ENCODE measurements at places on chromosomes 5 and 9.

DNA sequence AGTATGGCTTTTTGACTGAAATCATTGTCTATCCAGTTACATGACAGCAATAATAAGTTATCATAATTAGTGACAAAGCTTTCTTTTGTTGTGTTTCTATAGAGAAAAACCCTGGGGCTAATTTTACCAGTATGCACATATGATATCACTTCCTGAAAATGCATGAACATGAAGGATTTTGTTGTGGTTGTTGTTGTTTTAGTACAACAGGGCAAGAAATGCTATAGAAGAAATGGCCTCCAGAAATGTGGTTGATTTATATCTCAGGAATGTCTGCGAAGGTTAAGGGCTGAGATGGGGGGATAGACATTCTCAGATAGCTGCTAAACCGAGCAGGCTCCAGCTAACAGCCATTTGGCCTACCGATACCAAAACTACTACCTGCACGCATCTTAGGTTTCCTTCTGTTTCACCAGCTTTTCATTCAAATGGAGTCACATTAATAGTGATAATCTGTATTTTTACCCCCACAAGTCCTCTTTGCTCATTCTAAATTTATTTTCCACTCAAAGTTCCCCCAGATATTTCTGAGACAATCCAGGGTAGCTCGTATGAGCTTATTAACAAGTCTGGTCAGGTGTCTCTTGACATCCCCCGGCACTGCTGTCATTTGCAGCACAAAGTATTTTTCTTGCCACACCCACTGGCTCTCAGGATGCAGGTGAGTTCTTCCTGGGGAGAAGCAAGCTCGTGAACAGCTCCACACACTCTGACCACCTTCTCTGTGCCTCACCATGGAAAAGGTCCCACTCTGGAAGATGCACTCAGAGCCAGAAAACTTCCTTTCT, 232.4 kb upstream of the GAS1 start:
- DNase-seq: no peak

DNA sequence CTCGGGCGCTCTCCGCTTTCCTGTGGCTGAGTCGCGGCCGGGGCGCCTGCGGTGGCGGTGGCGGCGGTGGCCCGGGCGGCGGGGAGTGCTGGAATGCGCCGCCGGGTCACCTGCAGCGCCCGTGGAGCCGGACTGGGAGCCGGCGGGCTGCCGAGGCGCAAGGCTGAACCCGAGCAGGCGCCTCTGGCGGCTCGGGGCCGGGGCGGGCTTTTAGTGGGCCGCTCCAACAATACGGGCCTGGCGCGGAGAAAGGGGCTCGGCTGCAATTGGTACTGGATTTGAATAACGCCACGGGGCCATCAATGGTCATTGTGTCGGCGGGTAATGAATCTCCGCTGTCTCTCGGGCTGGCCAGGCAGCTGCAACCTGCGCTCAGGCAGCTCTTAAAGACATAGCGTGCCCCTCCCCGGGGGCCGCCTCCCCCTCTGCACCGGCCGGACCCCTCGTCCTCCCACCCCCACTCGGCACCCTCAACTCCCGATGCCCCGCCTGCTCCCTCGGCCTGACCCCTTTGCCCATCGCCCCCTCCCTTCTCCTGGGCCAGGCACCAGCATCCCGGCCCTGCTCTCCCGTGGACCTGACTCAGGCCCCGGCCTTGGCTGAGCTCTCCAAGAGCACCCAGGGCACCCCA, 22.1 kb downstream of the URM1 start:
- no peak for DNase-seq

GRCh38 chr5:20033881-20034280, 45.9 kb upstream of the CDH18 start:
- no peak for DNase-seq

GRCh38 chr9:86605303-86605702, 251.1 kb upstream of the TUT7 start:
- peak; percentile 79 for DNase-seq

GRCh38 chr5:31285025-31285424, 91.5 kb downstream of the CDH6 start:
- DNase-seq: no peak

DNA sequence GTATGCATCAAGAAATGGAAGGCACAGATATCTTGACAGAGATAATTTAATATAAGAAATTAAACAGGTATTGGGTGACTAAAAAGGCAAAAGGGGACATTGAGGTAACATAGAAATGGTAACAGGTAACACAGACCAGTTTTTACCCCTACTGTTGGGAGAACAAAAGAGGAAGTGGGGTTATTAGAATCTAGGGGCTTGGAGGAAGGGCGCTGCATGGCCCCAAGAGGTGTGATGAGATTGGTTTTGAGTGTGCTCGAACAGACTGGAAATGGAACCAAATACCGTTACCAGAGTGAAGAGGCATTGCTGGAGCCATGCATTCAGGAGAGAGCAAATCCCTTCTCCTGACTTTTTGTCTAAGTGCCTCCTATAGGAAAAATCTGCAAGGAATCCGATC, 193.9 kb downstream of the ALDH1A1 start:
- DNase-seq: no peak

DNA sequence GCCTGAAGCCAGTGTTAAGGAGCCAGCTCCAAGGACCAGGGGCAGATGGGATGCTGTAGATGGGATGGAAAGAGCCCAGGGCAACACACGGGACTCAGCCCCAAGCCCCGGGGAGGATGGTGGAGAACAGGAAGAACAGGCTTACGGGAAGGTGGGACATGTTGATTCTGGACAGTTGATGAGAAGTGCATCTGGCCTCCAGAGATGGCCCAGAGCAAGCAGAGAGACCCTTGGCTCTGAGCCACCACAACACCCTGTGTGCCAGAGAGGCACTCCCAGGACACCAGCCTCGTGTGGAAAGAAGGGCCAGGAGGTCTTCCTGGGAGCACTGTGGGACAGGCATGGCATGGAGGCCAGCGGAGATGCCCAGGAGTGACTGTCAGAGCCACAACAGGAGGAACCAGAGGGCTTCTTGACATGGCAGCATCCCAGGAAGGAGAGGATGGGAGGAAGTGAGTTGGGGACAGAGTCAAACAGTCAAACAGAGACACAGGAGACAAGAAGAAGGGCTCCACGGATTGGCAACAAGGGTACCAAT, 156.3 kb upstream of the MVB12B start:
- no peak for DNase-seq

DNA sequence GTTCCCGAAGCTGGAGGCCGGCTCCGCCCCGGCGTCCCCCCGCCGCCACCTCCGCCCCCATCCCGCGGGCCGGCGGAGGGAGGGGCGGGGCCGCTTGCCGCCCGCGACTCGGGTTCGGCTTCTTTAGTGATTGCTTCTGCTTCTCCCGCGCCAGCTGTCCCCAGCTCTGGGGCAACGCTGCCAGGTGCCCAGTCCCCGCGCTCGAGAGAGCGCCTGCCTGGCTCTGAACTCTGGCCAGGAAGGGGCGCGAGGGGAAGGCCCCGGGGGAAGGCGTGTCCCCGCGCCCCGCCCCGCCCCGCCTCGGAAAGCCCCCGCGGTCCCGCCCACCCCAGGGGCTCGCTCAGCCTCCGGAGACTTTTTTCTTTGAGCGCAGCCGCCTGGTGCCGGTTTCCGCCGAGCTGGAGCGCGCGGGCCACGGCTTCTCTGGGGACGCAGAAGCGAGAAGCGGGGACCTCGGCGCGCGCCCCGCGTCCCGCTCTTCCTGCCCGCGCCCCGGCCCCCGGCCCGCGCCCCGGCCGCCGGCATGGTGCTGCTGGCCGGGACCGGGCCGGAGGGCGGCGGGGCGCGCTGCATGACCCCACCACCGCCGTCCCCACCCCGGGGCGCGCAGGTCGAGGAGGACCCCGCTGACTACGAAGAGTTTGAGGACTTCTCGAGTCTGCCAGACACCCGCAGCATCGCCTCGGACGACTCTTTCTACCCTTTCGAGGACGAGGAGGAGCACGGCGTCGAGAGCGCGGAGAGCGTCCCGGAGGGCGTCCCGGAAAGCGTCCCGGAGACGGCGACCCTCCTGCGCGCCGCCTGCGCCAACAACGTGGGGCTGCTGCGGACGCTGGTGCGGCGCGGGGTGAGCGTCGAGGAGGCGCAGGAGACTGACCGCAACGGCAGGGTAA, at the start of gene ANKRD33B:
ANKRD33B (plus strand) TSS at position 126 of the 893 bp plus-strand sequence; CDS start at position 524, 398 bp downstream.
- peak; percentile 75 for DNase-seq

DNA sequence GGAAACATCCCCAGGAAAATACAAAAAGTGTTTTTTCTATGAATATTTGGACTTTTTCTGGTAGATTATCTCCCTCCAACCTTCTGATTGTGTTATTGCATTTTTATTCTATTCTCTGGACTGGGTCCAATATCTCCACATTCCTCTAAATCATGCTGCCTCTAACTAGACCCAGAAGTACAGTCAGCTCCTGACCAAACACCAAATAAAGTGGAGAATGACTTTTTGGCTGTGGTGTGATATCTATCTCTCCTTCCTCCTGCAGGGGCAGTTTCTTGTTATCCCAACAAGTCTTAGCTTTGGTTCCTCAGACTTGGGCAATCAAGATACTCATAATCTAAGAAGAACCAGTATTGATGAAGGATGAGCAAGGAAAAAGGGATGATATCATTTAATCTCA, 3.2 kb upstream of the RAI14 start:
- peak; percentile 34 for DNase-seq

DNA sequence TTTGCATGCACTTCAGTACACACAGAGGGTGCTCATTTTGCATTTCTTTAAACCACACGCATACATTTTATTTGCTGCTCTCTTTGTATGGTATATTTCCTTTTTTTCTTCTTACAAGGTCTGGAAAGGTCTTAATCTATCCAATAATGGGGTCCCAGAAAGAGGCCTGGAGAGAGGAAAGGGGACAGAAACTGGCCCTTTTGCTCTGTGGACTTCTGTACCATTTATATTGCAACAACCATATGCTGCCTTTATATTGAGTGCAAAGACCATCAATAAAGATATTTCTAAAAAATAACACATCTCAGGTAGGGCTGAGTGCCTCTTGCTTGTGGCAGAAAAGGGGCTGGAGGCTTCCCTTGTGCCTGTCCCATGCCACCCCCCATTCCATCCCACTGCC, 15.5 kb upstream of the DPM2 start:
- DNase-seq: no peak

DNA sequence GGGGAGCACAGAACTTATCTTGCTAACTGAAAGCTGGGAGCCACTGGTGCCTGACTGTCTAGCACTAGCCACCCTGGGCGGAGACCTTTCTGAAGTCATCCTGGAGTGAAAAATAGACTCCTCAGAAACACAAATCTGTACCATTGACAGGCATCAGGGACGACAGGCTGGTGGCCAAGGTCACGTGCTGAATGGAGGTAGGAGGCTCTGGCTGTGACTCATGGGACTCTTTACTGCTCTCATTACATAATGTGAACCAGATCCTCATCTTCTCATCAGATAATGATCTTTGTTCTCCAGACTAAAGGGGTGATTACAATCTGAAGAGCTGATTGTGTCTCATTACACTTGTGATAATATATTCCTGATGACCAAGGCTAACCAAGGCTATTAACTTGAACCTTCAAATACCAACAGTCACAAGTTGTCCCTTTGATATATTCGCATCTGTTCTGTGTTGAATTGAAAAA, 91.8 kb downstream of the SEMA5A start:
- no peak for DNase-seq

DNA sequence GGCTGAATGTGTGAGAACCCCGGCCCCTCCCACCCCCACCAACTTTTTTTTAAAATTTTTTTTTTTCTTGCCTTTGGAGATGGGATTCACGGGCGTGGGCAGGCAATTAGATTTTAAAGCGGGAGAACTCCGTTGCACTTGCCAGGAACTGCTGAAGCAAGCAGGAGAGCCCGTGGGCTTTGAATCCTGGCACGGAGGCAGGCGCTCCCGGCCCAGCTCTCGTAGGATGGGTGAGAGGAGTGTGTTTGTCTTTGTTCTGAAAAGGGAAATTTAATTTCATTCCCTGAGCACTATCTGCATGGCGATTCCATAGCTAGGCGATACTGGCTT, 54.3 kb upstream of the BOD1 start:
- DNase-seq: no peak

DNA sequence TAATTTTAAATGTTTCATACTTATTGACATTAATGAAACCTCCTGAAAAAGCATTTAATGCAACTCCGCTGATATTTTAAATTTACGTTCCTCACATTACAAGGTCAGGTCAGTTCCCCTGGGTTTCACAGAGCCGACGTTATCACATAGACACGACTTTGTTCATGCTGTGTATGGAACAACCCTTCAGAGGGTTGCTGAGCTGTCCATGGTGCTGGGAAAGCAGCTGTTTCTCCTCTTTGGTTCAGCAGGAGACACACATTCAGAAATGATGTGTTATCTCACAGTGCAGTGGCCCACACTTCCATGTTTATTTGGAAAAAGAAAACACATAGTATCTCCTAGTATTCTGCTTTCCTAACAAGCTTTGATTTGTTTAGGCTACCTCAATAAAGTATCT, 53.5 kb downstream of the PPP2R2B start:
- DNase-seq: peak; percentile 65

- no peak for DNase-seq
Observed at GRCh38 chr9:36937951-36938350, 96.1 kb downstream of the PAX5 start.
